CD8-positive, alpha-beta T cell (primary cell): ENCODE measurements at places on chromosomes 6 and 20. TPM values are rescaled to one million over a fixed set of nuclear protein-coding genes. Genes with fewer than 3 reads are reported as not detected.

Gene NKX2-4
- not detected for total RNA-seq

Gene ME1
- total RNA-seq = 0.73 TPM

Gene TTLL9
- not detected for total RNA-seq

Gene TMEM14B
- total RNA-seq = 36.5 TPM

Gene TSHZ2
- 0.76 TPM for total RNA-seq

Gene CTCFL
- total RNA-seq = not detected

Gene FLRT3
- not detected for total RNA-seq

Gene CARMIL1
- total RNA-seq = 6.1 TPM

Gene SUMO4
- total RNA-seq = 6.7 TPM
